ENCODE measurements at places on chromosomes 16 and 17.

- peak; percentile 46 for DNase-seq
Observed at GRCh38 chr17:47757386-47757785, 24.4 kb downstream of the TBX21 start.

GRCh38 chr17:61366715-61367413 is 32.8 kb upstream of the TBX2 start:
- no peak for DNase-seq

DNA sequence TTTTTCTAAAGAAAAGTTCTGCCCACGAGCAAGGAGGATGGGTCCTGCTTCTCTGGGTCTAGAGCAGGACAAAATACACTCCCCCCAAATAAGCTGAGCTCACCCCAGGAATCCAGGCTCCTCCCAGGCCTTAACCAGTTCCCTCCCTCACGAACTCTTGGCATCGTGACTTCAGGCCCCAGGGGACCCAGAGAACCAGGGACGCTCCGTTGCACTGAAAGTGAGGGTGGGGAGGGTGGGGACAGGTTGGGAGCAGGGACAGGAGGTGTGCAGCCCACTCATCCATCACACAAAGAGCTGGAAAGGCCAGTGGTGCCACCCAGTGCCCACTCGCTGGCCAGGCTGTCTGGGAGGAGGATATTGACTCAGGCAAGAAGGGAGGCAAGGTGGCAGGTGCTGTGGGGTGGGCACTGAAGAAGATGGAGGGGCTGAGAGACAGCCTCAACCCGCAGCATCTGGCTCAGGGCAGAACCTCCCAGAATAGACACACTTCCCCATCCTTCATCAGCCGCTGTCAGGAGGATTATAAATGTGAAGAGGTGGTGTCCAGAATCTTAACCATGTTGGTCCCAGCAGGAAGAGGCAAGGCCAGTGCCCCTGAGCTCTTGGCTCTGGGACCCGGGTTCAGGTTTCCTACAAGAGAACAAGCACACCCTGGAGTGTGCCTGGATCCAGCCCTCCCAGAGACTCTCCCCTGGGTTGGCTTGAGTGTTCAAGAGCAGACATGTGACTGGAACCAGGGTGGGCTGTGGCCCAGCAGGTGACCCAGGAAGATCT is 67.9 kb upstream of the RPL38 start:
- no peak for DNase-seq

DNA sequence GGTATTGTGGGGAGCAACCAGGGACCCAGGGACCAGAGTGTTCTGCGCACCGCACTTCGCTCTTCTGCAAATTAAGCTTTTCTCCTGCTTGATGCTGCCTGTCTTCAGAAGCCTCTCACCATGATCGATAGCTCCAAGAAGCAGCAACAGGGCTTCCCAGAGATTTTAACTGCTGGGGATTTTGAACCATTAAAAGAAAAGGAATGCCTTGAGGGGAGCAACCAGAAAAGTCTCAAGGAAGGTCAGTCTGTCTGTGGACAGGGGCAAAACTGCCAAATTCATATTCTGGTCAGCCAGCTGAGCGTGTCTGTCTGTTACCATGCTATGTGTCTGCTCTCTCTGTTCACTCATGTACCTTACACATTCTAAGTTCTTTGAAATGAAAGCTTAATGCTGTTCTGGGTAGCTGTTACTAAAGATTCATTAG is 115.7 kb downstream of the MRTFB start:
- no peak for DNase-seq

GRCh38 chr16:69223882-69224281 is 36.9 kb downstream of the SNTB2 start:
- no peak for DNase-seq
